ENCODE measurements at places on chromosomes 7 and 10.

DNA sequence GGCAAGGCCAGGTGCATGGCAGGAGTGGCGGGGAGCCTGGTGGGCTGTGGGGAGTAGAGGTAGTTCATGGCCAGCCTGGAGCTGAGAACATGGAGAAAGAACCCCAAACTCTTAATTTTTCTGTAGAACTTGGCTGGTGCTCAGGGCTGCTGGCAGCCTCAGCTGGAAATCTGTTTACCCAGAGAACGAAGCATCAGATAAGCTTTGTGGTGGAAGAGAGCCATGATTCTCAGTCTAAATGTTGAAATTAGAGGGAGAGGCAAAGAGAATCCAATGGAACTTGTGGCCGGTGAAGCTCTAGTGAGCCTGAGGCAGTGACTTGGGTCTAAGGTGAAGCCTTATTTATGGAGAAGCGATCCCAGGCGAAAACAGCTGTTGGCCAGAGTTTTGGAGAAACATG is 126.4 kb downstream of the CCDC3 start:
- DNase-seq = no peak
- H3K27ac ChIP-seq = no peak overlapping the region
- H3K4me3 ChIP-seq = no peak overlapping the region
- no peaks in the 10 kb centered on the region for H3K36me3 ChIP-seq
- no peaks in the 10 kb centered on the region for H3K27me3 ChIP-seq

GRCh38 chr10:29949411-29950011 is 109.9 kb downstream of the JCAD start:
- peak overlapping the region; percentile 91 for H3K27ac ChIP-seq
- peaks cover 40% of the 10 kb centered on the region for H3K4me1 ChIP-seq
- H3K36me3 ChIP-seq = no peaks in the 10 kb centered on the region

DNA sequence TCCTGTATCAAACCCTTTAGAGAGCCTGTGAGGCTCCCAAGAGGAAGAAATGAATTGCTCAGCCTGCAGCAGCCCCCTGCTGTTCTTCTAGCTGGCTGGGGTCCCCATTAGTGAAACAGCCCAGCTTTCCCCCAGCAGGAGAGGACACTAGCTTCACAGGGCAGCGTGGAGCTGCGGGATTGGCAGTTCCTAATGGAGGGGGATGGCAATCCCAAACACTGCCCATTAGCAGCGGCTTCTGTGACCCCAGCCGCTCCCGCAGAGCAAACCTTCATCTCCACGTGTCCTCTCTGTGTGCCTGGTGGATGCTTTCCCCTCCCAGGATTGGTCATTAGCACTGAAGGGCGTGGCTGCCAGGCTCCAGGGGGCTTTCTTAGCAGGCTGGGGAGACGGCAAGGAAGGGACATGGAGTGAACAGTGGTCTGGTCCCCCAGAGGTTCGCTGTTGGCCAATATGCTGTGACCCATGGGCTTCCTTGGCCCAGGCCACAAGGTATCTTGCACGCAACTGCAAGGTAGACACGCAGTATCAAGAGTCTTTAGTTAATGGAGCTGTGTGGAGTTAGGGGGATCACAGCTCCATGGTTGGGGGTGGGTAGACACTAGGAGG is 322.5 kb upstream of the ZMIZ1 start:
- H3K27me3 ChIP-seq = peaks cover 39% of the 10 kb centered on the region
- no peaks in the 10 kb centered on the region for H3K4me1 ChIP-seq
- no peak overlapping the region for H3K4me3 ChIP-seq

GRCh38 chr7:64614812-64615211 is 51.1 kb upstream of the ZNF107 start:
- H3K4me3 ChIP-seq = no peak overlapping the region
- no peaks in the 10 kb centered on the region for H3K4me1 ChIP-seq
- DNase-seq = no peak
- H3K27me3 ChIP-seq = no peaks in the 10 kb centered on the region
- H3K27ac ChIP-seq = no peak overlapping the region

GRCh38 chr10:13885238-13885990 is 298.6 kb downstream of the PRPF18 start:
- H3K27ac ChIP-seq = no peak overlapping the region
- no peaks in the 10 kb centered on the region for H3K27me3 ChIP-seq
- H3K4me3 ChIP-seq = no peak overlapping the region
- peak; percentile 34 for DNase-seq

DNA sequence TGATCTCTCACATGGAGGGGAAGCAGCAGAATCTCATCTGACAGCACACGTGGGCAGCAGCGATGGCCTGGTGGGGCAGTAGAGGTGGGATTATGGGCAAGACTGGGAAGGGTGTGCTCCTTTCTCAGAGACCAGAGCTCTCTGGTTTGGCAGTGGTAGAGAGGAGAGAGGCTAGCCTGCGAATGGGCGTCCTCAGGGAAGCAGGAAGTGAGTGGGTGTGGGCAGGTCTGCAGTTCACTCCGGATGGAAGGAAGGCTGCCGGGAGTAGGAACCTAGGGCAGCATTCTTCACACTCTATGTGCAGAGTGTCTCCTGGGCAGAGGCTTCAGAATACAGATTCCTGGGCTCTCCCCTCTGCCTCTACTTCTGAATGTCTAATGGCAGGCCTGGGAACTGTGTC is 162.8 kb upstream of the BMPER start:
- no peaks in the 10 kb centered on the region for H3K27me3 ChIP-seq
- peak; percentile 17 for DNase-seq
- H3K36me3 ChIP-seq = no peaks in the 10 kb centered on the region

DNA sequence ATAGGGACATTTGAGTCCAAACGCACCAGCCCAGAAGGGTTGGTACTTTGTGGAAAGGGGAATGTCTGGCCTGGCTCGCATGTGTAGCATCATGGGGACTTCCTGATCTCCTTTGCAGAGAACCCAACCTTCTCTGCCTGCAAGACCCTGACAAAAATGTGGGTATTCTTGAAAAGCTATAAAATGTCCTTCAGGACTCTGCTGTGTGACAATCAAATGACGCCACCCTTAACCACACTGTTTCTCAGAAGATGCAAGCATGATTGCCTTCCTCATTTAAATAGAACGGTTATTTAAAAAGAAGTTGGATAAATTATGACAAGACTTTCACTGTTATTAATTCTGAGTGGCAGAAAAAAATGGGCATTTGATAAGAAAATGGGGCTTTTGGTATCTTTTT is 15.1 kb upstream of the GPR15LG start:
- H3K36me3 ChIP-seq = no peaks in the 10 kb centered on the region
- DNase-seq = no peak
- H3K4me1 ChIP-seq = no peaks in the 10 kb centered on the region
- H3K27ac ChIP-seq = no peak overlapping the region
- no peak overlapping the region for H3K4me3 ChIP-seq

GRCh38 chr7:45650404-45651394 is 76.5 kb downstream of the ADCY1 start:
- H3K4me1 ChIP-seq = no peaks in the 10 kb centered on the region
- H3K27ac ChIP-seq = no peak overlapping the region
- DNase-seq = no peak
- H3K36me3 ChIP-seq = no peaks in the 10 kb centered on the region
- H3K4me3 ChIP-seq = no peak overlapping the region

GRCh38 chr7:2537981-2538851 is 17.1 kb downstream of the BRAT1 start:
- H3K27me3 ChIP-seq = no peaks in the 10 kb centered on the region
- H3K4me3 ChIP-seq = no peak overlapping the region
- H3K27ac ChIP-seq = no peak overlapping the region
- DNase-seq = peak; percentile 87
- no peaks in the 10 kb centered on the region for H3K4me1 ChIP-seq

DNA sequence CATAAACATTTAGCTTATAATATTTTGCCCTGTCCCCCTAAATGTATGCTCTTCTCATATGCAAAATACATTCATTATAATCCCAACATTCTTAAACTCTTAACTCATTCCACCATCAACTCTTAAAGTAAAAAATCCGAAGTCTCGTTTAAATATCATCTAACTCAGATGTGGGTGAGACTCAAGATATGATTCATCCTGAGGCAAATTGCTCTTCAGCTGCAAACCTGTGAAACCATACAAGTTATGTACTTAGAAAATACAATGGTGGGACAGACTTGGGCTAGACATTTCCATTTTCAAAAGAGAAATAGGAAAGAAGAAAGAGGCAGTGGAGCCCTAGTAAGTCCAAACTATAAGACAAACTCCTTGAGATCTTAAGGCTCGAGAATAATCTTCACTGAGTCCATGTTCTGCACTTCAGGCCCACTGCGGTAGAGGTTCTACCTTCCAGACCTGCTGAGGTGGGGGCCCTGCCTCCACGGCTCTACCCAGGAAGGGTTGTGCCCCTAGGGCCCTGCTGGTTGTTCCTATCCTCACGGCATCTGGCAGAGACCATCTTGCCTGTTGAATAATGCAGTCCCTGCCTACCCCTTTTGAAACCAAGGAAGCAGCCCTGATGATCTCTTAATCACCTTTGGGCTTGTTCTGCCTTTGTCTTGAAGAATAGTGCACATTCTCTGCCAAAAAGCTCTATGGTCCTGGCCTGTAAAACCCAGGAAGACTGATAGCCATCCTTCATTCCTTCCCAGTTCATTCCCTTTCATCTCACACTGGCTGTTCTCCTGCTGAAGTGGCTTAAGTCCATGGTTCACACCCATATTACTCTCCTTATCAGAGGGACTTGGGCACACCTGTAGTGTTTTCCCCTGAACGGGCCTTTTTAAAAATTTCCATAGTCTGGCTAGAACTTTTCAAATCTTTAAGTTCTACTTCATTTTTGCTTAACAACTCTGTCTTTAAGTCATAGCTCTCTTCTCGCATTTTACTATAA is 37.3 kb downstream of the INPP5F start:
- DNase-seq = no peak
- no peaks in the 10 kb centered on the region for H3K36me3 ChIP-seq
- no peak overlapping the region for H3K4me3 ChIP-seq
- H3K4me1 ChIP-seq = peaks cover 18% of the 10 kb centered on the region
- H3K27me3 ChIP-seq = no peaks in the 10 kb centered on the region

GRCh38 chr7:157684909-157685429 is 348.2 kb downstream of the DNAJB6 start:
- H3K27ac ChIP-seq = no peak overlapping the region
- no peaks in the 10 kb centered on the region for H3K4me1 ChIP-seq
- H3K27me3 ChIP-seq = peaks cover 55% of the 10 kb centered on the region

- no peak overlapping the region for H3K27ac ChIP-seq
- no peaks in the 10 kb centered on the region for H3K36me3 ChIP-seq
- no peak overlapping the region for H3K4me3 ChIP-seq
- peaks cover 9% of the 10 kb centered on the region for H3K27me3 ChIP-seq
- DNase-seq = no peak
These were observed 568.2 kb downstream of the LRMDA start for GRCh38 chr10:75999515-76000209.

DNA sequence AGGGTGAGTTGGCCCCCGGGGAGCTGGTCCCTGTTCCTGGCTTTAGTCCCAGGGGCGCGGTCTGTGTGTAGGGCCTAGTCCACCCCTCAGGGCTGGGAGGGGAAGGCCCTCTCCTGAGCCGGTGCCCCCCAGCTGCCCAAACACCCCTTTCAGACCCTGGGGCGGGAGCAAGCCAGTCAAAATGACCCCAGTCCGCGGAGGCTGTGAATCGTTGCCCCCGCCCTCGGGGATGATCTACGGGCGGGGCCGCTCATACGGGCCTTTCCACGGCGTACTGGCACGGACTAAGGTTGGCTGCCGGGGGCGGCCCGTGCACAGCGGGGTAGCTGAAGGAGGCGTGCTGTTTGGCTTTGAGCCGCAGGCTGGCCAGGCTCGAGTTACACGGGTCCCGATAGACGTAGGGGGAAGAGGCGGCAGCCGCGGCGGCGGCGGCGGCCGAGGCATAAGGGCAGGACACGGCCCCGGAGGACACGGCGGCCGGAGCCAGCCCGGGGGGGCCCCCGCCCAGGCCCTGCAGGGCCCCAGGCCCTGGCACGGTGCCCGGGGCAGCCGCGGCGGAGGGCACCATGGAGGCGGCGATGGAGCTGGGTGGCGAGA is 4.3 kb downstream of the ELOVL3 start:
- peak; percentile 92 for DNase-seq
- peaks cover 27% of the 10 kb centered on the region for H3K4me1 ChIP-seq
- peak overlapping the region; percentile 29 for H3K27ac ChIP-seq

DNA sequence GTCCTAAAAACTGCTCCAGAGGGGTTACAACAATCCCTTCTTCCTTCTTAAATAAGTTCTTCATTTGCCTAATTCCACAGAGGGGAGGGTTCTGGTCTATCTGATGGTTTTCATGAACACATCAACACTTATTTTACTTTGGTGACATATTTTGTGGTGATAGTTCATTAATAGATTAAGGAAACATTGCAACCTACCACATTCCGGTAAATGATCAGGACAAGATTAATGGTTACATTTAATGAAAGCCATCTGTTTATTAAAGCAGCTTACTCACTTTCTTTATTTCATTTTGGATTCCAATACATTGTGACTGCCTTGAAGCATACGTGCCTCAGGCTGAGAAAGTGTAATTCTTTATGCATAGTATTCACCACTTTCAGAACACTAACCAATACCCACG is 101.0 kb downstream of the SKIDA1 start:
- no peaks in the 10 kb centered on the region for H3K27me3 ChIP-seq
- H3K4me3 ChIP-seq = no peak overlapping the region
- H3K27ac ChIP-seq = no peak overlapping the region
- no peaks in the 10 kb centered on the region for H3K36me3 ChIP-seq
- no peak for DNase-seq
- no peaks in the 10 kb centered on the region for H3K4me1 ChIP-seq

- no peak overlapping the region for H3K27ac ChIP-seq
- DNase-seq = no peak
- peaks cover 6% of the 10 kb centered on the region for H3K4me1 ChIP-seq
- no peaks in the 10 kb centered on the region for H3K27me3 ChIP-seq
These were observed 82.6 kb downstream of the GNAI1 start for GRCh38 chr7:80216996-80217842.

- H3K36me3 ChIP-seq = no peaks in the 10 kb centered on the region
- no peak overlapping the region for H3K27ac ChIP-seq
- no peaks in the 10 kb centered on the region for H3K27me3 ChIP-seq
- H3K4me3 ChIP-seq = no peak overlapping the region
- H3K4me1 ChIP-seq = no peaks in the 10 kb centered on the region
- DNase-seq = no peak
These were observed 116.4 kb upstream of the ASAH2 start for GRCh38 chr10:50367732-50368131.

GRCh38 chr10:22560913-22561239 is 153.5 kb downstream of the PIP4K2A start:
- no peak overlapping the region for H3K4me3 ChIP-seq
- H3K27ac ChIP-seq = no peak overlapping the region
- no peaks in the 10 kb centered on the region for H3K27me3 ChIP-seq
- no peaks in the 10 kb centered on the region for H3K4me1 ChIP-seq
- no peak for DNase-seq
